ENCODE measurements at places on chromosomes 5 and 9. TPM values are rescaled to one million over a fixed set of nuclear protein-coding genes. Genes with fewer than 3 reads are reported as not detected.

The IFNB1 gene
- not detected for total RNA-seq

The KIF3A gene
- 11.3 TPM for total RNA-seq

DNA sequence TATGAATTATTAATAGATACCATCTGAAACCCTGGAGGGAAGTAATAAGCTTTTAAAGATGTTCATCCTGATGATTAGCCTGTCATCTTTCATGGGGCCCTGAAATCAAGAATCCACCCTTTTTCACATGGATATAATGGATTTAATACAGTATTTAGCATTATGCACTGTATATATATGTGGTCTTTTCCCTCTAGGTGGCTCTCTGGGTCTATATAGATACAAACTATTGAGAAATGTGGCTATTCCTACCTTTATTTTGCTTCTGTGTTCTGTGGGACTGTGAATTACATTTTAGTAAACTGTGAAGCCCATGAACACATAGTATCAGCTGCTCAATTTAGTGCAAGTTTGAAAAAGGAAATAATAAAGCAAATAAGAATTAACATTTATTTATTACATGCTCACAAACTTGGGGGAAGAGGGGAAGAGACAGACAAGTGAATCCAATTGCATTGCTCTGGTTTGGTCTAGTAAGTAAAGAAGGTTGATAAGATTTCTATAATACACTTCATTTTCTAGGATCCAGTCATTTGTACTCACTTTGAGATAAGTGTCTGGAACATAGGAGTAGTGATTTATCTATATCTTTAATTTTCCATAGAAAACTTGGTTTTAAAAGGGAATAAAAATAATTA, 112.2 kb downstream of the SCAMP1 start:
- DNase-seq, result peak; percentile 18

DNA sequence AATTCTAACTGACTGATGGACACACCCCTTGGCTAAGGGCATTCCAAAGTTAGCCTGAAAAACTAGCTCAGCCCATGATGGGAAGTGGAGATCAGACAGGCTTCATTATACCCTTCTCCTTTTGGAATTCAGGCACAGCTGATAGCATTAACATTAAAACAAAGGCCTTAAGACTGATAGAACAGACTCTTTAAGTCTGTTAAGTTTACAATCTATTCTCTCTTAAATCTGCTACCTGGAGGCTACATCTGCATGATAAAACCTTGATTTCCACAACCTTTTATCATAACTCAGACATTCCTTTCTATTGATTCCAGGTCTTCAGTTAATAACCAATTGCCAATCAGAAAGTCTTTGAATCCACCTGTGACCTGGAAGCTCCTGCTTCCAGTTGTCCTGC, 281.4 kb downstream of the TUSC1 start:
- no peak for DNase-seq

DNA sequence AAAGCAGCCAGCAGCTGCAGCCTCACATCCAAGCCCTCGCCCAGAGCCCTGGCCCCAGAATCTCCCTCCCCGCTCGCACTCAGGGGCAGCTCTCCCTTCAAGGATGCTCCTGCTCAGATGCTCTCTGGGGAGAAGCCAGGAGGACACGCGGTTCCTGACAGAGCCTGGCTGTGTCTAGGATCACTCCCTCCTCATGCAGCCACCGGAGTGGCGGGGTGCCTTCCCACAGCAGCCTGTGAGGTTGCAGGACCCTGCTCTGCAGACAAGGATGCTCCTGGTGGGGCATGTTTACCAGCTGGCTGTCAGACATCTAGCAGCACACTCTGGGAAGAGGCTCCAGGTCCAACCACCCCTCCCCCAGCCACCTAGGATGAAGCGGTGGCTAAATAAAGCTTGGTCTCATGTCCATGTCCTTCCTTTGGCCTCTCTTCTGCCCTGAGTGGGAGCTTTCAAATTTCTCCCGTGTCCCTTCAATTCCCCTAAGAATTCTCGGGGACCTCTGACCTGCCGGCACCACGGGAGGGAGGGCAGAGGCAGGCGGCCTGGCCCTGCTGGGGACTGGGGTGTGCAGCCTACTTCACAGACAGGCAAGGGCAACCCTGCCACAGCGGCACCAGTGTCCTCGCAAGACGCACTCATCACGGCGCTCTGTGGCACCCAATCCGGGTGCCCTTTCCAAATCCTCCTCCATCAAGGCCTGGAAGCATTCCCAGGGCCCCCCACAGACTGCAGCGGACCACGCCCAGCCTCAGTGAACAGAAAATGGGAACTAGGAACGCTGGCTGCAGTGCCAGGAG, 88.3 kb upstream of the SARDH start:
- DNase-seq, result no peak

The IFNA13 gene
- not detected for total RNA-seq

The NR5A1 gene
- total RNA-seq, result not detected

The CARTPT gene
- not detected for total RNA-seq

Measured in mammary epithelial cell (primary cell).